Foreskin fibroblast (primary cell): ENCODE measurements at places on chromosomes 3 and 15.

GRCh38 chr15:40002295-40002694 is 36.7 kb downstream of the SRP14 start:
- peak; percentile 41 for DNase-seq

- no peak for DNase-seq
Observed at GRCh38 chr15:78207110-78207458, 27.3 kb downstream of the ACSBG1 start.

DNA sequence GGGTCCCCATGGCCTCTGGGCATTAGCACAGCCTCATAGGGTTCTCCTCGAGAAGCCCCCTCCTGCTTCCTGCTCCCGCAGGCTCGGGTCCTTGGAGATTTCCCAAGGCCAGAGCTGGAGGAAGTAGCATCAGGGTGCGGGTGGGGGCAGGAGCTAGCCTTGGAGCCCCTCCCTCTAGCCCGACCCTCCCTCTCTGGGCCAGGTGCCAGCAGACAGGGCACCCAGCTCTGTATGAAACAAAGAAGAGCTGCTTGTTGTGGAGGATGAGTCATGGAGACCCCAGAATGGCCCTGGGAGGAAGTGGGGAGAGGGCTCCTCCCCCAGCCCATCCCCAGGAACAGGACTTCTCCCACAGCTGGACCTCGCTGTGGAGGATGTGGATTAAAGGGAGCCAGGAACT is 29.2 kb downstream of the EPHB3 start:
- no peak for DNase-seq

GRCh38 chr3:128663151-128663550 is 12.5 kb upstream of the RPN1 start:
- DNase-seq = no peak

- DNase-seq = no peak
Observed at GRCh38 chr3:177878192-177878591, 658.0 kb upstream of the KCNMB2 start.

DNA sequence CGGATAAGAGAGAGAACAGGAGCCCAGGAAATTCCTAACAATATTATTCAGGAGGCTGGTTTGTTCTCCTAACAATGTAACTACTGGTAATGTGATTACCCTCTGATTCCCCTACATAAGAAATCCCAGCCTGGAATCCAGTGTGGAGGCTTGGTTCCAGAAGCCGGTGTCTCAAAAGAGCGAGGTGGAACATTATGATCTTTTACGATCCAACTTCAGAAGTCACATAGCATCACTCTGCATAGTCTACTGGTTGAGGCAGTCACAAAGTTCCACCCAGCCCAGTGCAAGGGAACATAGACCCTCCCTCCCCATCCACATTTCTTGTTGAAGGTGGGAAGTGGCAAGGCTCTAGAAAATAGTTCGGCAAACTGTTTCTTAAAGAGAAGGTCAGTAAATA is 81.6 kb upstream of the GALNT15 start:
- no peak for DNase-seq

- no peak for DNase-seq
Observed at GRCh38 chr15:81196576-81197254, at the start of gene IL16. IL16 (plus strand) TSS chr15:81196879; CDS start chr15:81225400, 28,521 bp downstream.

- DNase-seq = peak; percentile 64
Observed at GRCh38 chr3:177816667-177817208, 619.5 kb upstream of the TBL1XR1 start.

- peak; percentile 92 for DNase-seq
Observed at GRCh38 chr3:11567516-11568467, 75.9 kb downstream of the VGLL4 start.

DNA sequence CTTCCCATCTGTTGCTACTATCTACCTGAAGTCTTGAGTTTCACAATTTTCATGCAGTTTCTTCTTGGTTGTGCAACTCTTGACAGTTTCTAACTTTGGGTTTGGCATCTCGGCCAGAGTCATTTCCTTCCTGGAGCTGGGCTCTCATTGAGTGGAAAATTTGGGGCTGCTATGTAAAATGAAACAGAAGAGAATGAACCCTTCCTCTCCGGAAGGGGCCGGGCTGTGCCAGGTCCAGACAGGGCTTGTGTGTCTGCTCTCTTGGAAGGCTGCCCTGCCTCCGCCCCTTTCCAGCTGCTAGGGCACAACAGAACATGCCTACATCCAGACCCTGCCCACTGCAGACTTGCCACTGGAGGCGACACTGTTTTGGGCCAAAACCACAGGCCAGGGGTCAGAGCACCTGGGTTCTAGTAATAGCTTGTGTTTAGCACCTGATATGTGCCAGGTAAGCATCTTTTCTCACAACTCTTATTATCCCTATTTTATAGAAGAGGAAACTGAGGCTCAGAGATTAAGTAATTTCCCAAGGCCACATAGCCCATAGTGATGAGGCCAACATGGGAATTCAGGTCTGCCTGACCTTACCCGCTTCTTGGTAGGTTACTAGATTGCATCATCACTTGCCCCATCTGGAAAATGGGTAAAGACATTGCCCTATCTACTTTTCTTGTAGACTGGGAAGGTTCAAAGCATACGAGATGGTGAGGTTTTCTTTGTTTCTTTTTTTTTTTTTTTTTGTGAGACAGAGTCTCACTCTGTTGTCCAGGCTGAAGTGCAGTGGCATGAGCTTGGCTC is 25.0 kb downstream of the IRAK2 start:
- peak; percentile 81 for DNase-seq

DNA sequence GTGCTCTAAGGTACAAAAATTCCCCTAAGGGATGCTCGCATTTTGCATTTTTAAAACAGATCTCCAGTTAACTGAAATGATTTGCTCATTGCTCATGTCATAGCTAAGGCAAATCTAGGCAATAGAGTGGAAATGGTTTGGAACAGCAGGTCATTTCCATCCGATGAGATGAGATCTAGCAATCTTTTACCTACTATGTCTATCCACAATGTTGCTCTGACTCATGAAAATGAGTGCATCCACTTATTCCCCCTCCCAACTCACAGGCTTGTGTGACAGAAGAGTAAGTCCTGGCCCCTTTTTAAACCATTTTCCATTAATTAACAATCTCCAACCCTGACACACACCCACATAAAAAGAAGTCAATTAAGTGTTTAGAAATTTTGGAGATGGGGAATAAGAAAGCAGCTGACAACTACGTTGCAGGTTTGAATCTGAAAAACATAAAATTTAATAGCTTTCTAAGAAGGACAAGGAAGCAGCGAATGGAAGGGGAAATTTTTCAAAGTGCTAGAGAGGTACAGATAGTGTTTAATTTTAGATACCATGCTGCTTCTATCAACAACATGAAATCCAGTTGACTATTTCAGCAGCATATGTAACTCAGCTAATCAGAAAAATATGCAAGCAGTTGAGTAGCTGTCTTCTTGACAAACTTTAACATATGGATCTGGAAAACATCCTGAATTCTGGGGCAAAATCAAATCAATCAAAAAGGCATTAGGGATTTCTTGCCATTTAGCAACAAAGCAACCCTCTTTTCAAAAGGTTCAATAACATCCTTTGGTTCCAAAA is 112.0 kb downstream of the TMCO5A start:
- DNase-seq = peak; percentile 56

- DNase-seq = no peak
Observed at GRCh38 chr3:63585927-63586326, 66.5 kb upstream of the SNTN start.

DNA sequence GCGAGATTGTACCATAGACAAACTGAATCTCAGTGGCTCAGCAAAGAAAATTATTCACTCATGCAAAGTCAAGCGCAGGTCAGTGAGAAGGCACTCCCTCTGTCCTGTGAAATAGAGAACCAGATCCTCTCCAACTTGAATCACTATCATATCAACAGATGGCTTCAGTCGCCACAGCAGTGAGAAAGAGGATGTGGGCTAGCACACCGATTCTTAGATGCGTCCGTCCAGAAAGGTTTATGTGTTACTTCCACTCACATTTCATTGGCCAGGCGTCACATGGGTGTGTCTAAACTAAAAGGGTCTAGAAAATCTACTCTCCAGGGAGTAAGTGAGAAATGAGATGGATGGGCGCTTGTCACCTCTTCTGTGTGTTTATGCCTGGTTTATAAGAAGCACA is 141.6 kb upstream of the KBTBD8 start:
- DNase-seq = no peak

DNA sequence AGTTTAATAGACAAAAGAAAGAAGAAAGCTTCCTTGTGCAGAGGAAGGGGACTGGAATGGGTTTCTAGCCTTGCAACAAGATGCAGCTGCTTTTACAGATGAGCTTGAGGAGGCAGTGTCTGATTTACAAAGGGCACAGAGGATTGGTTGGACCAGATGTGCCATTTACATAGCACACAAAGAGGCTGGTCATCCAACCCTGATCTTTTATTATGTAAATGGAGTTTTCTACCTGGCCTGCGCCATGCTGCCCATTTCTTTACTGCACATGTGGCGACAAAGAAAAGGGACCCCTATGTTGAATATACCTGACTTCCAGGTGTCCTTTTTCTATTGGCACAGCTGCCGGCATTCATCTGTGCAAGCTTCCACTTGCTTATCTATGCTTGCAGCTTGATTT is 409.4 kb upstream of the FRG2C start:
- DNase-seq = no peak

- no peak for DNase-seq
Observed at GRCh38 chr3:19547665-19548464, 386.2 kb downstream of the EFHB start.

DNA sequence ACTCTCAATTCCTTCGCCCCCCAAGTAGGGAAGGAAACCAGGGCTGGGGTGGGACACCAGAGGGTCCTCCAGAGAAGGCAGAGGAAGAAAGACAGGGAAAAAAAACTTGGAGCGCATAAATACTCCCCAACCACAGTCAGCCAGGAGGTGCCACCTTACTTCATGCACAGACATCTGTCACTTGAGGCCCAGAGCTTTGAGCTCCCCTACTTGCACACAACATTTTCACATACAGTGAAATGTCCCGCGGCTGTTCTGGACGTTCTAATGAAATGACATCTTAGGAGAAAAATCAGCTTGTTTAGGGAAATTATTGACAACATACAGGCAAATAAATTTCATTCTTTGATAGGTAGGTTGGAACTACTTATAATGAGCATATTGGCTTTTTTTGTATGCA is 113.0 kb downstream of the LIPC start:
- no peak for DNase-seq

DNA sequence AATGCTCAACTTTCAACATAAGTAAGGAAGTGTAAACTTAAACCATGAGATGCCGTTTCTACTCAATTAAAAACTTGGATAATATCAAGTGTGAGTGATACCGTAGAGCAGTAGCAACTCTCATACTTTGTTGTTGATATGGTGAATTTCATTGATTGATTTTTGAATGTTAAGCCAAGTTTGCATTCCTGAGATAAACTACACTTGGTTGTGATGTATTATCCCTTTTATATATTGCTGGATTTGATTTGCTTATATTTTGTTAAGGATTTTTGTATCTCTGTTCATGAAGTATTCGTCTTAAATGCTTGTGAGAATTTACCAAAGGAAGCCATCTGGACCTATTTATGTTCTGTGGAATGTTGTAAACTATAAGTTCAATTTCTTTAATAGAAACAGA is 21.7 kb downstream of the SLMAP start:
- DNase-seq = no peak

DNA sequence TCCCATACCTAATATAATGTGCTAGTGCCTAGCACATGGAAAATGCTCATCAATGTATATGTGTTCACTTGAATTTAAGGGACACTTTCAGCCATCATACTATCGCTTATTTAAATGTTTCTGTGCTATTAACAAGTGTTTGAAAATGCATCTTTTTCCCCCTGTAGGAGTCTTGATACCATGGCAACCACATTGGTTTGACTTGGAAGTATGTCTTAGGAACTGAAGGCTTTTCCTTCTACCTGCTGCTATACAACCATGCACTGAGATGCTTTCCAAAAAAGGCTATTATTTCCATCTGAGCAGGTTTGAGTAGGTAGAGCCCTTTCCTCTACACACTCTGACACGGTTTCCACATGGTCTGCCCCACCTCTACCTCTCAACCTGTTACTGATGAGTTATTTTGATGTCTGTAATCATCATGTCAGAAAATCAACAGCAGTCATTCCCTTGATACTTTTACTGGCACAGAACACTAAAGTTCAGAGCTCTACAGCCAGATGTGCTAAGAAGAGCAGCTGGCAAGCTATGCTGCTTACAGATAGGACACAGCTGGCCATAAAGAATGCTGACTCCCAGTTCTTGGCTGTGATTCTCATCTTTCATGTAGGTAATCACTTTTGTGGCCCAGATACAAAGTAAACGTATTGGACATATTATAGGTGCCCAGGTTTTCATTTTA is 59.3 kb downstream of the RYR3 start:
- no peak for DNase-seq

DNA sequence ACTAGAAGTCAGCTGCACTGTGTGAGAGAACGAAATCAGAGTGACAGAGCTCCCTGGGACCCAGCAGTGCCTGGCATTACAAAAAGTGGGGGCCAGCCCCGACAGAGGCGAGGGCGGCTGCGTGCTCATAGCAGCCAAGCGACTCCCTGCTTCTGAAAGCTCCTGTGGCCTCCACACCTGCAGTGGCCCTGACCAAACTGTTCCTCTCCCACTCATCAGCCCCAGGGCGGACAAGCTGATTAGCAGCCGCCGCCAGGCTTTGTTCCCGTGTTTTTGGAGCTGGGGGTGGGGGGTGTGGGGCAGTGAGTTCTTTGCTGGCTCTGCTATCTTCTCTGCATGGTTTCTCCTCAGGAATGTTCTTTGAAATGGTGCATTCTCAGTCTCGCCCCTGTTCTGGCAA is 58.1 kb downstream of the DGKG start:
- DNase-seq = no peak

- no peak for DNase-seq
Observed at GRCh38 chr3:11247362-11247761, 24.8 kb upstream of the ATG7 start.

DNA sequence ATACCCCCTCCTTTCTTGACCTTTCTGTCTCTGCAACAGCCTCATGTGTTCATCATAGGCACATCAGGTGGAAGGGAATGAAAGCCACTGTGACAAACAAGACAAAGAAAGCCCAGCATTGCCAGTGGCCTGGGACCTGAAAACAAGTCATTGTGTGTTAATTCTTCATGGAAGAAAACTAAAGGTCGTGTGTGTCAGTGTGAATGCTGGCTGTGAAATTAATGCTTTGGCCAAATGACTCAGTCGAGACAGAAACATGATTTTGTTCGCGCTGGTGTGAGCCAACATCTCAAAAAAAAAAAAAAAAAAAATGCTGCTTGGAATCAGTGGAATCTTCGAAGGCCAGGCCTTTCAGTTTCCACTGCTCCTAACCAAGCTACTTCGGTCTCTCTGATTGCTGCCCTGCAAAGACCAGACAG is 386.5 kb upstream of the PROK2 start:
- DNase-seq = peak; percentile 44

GRCh38 chr3:61892891-61893290 is 331.5 kb downstream of the PTPRG start:
- DNase-seq = no peak

DNA sequence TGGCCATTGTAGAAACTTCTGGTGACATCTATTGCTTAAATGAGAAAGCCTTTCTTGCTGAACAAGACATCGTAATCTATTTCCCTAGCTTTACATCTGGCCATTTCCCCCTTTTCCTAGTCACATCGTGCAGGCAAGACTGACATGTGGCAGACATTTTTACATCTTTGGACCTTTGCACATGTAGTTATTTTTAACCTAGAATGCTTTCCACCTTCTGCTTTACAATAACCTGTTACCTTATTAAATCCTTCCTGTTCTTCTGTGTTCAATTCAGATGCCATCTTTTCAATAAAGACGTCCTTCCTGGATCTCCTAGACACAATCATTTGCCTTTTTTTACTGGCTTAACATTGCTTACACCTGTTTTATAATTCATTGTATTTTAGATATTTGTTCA is 343.3 kb downstream of the DIPK2A start:
- no peak for DNase-seq

GRCh38 chr3:123411340-123412040 is 37.4 kb downstream of the ADCY5 start:
- DNase-seq = no peak

- DNase-seq = no peak
Observed at GRCh38 chr15:98860281-98861041, 147.1 kb downstream of the PGPEP1L start.
